ENCODE measurements at places on chromosomes 3 and 15.

GRCh38 chr3:168618827-168619470 lies 523.2 kb upstream of the GOLIM4 start:
- DNase-seq: no peak

GRCh38 chr3:109728861-109729494 lies 391.6 kb upstream of the DPPA4 start:
- DNase-seq: no peak

- DNase-seq: no peak
These were observed 185.9 kb upstream of the LINGO1 start for GRCh38 chr15:77818484-77819047.

- DNase-seq: no peak
These were observed 590 bp downstream of the ACKR4 start for GRCh38 chr3:132597660-132598059.

DNA sequence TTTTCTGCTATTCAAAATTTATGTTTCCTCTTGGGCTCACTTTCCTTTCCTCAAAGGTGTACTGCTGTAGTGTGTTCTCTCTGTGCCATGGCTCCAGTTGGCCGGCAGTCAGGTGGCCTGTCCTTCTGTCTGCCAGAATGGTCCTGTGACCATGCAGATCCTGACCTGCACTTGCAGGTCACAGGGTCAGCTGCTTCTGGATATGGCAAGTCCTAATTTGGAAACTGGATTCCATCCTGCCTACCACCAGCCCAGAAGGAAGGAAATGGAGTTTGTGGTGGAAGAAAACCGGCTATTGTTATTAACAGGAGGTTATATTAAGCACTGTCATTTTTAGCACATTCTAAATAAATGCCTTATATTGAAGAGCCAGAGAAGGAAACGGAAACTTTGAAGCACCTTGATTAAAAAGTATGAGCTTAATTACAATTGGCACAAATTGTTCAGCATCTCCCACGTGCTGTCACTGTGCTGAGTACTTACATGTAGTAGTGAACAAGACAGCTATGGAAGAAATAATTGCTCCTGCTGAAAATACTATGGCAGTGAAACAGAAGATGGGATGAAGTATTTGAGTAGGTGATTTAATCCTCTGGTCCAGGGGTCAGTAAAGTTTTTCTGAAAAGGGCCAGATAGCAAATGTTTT lies 362.8 kb downstream of the PTPRG start:
- no peak for DNase-seq

DNA sequence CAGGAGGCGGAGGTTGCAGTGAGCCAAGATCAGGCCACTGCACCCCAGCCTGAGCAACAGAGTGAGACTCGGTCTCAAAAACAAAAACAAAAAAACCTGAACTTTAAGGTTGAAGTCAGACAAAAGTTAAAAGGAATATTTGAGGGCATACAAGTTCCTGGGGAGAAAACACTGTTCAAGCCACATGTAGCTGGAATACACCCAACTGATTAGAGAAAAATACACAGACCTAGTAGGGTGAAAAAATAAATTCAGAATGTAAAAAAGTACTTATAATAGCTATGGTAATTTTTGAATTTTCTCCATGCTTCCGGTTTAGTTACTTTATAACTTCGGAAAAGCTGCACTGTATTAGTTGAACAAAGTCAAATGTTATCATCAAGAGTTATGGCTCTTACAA lies 42.6 kb upstream of the SNTN start:
- DNase-seq: no peak

DNA sequence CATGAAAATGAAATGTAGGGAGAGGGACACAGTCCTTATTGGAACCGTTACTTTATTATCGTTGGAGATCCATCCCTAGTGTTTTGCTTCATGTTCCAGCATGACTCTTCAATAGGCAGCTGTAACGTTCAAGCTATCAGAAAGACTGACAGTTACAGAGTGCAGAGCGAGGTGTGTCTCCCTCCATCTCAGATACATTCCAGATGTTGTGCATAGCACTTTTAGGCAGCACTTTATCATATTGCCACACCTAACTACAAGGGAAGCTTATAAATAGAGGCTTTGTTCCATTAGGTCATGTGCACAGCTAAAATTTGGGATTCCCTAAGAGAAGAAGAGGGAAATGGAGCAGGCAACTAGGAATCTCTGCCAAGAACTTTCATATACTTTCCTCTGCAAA lies 1009.6 kb downstream of the ROBO2 start:
- DNase-seq: no peak

GRCh38 chr3:46693038-46693891 lies at the start of gene ALS2CL:
Gene ALS2CL, minus strand, starts transcription at chr3:46693679. Its CDS starts 4,239 bp downstream, at chr3:46689440.
- DNase-seq: peak; percentile 81

DNA sequence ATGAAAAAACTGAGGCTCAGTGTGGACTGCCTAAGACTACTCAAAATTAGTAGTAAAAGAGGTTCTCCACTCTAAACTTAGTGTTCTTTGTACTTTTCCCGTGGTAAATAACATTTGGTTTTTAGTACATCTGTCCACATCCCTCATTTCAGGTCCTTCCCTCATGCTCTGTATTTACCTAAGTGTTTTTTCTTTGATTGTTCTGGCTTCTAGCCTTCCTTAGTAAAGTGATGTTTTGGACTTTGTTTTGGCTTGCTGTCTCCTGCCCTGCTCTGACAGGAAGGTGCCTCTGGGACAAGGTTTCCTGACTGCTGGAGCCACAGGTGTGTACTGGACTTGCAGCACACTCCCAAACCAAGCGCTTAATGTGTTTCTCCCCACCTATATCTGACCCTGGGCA lies 29.9 kb upstream of the ALDH1A2 start:
- DNase-seq: no peak

- DNase-seq: peak; percentile 43
These were observed 6.4 kb downstream of the TEX9 start for GRCh38 chr15:56371495-56372147.

- no peak for DNase-seq
These were observed 6.6 kb upstream of the UBE3A start for GRCh38 chr15:25445412-25445811.

DNA sequence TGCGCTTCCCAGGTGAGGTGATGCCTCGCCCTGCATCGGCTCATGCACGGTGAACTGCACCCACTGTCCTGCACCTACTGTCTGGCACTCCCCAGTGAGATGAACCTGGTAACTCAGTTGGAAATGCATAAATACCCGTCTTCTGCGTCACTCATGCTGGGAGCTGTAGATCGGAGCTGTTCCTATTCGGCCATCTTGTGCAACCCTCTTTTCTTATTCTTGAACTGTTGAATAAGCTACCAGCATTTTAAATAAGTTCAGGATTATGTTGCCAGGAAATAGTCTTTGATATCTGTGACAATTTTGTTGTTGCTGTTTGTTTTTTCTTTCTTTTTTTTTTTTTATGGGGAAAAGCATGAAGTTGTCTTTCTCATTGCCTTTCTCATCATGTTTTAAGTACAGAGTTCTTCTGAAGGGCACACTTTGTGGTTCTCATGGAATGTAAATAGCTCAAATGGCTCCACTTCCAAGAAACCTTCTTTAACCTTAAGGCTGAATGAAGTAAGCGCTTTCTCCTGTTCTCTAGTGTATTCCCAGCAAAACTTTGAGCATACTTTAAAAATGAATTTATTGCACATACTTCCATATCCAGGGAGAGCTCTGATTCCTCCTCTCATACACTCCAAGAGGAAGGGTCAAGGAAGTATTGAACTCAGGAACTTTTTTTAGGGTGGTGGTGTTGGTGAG lies 468.0 kb upstream of the TBL1XR1 start:
- DNase-seq: no peak

- no peak for DNase-seq
These were observed 10.8 kb downstream of the AP3B2 start for GRCh38 chr15:82698711-82699345.

GRCh38 chr3:97928986-97929385 lies 43.2 kb downstream of the RIOX2 start:
- DNase-seq: no peak

- DNase-seq: no peak
These were observed 222.2 kb downstream of the THRB start for GRCh38 chr3:24272408-24272807.

DNA sequence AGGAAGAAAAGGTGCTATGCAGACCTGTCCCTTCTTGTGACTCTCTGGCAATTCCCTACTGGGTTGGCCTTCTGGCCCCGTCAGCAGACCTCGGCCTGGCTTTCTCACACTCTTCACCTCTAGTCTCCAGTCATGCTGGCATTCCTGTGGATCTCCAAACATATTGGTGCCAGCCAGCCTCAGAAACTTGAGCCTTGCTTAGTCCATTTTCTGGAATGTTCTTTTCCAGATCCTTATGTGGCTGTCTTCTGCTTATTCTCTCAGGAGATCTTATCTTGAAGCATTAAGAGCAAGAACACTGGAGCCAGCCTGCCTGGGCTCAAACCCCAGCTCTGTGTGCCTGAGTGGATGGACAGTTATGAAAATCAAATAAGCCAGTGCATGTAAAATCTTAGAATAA lies 88.2 kb upstream of the NTRK3 start:
- no peak for DNase-seq

DNA sequence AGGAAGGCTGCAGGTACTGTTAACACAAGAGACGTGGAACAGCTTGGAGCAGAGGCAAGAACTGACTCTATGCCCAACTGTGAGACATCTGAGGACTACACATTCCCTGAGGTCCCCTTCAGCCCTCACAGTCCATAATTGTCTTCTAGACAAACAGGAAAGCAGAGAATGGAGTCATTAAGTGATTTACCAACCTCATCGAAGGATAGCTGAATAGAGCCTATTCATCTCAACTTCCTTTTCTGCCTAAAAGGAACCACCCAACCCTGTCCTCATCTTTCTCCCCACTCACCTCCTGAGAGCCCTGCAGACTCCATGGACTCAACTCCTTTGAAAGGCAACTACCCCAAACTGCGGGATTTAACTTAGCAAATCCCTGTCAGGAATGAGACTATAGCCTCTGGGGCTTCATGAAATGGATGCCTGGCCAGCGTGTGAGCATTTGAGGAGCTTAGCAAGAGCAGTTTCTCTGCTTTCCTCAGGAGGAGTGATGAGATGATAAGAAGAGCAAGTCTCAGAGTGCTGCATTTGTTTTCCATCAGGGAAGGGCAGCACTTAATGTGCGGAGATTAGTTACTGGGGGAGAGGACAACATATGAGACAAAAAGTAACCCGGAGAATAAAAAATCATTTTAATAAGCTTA lies 61.5 kb upstream of the FILIP1L start:
- DNase-seq: no peak

DNA sequence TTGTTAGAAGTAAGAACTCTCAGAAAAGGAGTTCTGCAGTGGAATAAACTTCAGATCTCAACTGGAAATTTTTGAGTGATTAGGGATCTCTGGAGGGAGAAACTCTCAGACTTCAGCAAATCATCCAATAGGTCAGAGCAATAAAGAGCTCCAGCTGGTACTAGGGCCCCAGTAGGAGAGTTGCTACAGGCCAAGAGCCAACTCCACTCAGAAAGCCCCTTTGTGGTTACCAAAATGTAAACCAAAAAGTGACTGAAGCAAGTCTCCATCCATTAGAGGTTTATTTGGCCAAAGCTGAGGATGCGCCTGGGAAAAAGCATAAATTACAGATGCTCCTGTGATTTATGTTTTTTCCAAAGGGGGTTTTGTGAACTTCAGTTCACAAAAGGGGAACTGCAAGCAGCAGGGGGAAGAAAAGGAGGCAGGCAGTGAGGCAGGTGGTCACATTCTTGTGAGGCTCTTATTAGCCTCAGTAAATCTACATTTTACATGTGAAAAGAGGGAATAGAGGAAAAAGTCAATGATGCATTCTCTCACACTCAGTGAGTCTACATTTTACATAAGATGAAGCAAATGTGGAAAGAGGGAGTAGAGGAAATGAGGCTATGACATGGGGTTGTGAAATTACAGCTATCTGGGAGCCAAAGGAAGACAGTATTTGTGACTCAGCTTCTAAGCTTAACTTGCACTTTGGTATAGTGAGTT lies 92.4 kb upstream of the DAZL start:
- peak; percentile 15 for DNase-seq

DNA sequence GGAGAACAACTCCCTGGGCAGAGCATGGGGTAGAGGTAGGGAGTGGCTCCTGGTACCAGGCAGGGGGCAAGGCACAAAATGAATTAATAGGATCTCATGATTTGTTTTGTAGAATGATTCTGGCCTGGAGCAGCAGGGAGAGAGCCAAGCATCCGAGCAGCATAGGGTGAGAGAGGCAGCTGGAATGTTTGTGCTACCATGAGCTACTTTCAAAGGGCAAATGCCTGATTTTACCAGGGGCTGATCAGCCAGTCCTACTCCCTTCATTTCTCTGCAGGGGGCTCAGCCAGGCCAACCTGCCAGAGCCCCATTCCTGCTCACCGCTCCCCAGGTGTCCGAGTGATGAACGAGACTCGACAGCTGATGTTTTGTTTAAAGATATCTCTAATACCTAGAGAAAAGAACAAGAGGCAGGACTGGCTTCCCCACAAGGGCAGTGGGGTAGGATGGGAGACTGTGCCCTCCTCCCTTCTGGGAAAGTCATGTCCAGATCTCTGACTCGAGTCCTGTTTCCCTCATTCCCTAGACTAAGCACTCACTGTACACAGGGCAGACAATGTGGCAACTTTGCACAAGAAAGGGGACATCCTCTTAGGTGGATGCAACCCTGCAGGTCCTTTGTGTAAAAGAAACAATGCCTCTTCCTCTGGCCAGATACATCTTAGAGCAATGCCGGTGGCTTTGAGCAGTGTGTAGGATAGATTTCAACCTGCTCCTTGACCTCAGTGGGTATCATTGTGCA lies 12.9 kb downstream of the DUOX2 start:
- DNase-seq: no peak

DNA sequence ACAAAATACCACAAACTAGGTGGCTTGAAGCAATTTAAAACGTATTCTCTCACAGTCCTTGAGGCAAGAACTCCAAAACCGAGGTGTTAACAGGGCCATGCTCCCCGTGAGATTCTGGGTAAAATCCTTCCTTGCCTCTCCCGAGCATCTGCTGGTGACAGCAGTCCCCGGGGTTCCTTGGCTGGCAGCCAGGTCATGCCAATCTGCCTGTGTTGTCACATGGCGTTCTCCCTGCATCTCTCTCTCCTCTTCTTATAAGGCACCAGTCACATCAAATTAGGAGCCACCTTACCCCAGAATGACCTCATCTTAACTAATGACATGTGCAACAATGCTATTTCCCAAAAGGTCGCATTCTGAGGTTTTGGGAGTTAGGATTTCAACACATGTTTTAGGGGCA lies 26.3 kb upstream of the LRRN1 start:
- no peak for DNase-seq
